A549 treated with CpdA at 1 μM for 4 hours (cell line): ENCODE measurements at places on chromosomes 3 and 15. TPM values are rescaled to one million over a fixed set of nuclear protein-coding genes. Genes with fewer than 3 reads are reported as not detected.

IL17RB gene
- total RNA-seq, result 0.94 to 1.6 TPM (median 1.1 TPM) in 5 replicates

C3orf22 gene
- not detected in 5 replicates for total RNA-seq

MINDY2 gene
- 3.3 to 5.1 TPM (median 4.2 TPM) in 5 replicates for total RNA-seq

SLC2A2 gene
- not detected in 5 replicates for total RNA-seq
